ENCODE measurements at places on chromosomes 4 and X.

GRCh38 chr4:83454686-83455085 lies 937 bp downstream of the HELQ start:
- DNase-seq, result no peak

DNA sequence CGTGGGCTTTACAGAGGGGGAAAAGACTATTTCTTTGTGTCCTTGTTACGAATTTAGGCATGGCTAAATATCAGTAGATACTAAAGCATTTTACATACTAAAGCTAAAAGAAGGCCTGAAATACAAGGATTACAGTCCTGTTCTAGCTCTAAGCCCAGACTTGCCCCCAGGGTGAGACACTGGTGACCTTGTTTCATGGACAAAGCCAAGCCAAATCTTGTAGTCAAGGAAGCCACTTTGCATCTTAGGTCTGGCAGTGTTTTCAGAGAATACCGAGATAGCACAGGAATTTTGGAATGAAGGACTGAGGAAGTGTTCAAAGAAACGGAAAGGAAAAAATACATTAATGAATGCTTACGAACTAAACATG lies 733 bp upstream of the G3BP2 start:
- DNase-seq, result no peak

DNA sequence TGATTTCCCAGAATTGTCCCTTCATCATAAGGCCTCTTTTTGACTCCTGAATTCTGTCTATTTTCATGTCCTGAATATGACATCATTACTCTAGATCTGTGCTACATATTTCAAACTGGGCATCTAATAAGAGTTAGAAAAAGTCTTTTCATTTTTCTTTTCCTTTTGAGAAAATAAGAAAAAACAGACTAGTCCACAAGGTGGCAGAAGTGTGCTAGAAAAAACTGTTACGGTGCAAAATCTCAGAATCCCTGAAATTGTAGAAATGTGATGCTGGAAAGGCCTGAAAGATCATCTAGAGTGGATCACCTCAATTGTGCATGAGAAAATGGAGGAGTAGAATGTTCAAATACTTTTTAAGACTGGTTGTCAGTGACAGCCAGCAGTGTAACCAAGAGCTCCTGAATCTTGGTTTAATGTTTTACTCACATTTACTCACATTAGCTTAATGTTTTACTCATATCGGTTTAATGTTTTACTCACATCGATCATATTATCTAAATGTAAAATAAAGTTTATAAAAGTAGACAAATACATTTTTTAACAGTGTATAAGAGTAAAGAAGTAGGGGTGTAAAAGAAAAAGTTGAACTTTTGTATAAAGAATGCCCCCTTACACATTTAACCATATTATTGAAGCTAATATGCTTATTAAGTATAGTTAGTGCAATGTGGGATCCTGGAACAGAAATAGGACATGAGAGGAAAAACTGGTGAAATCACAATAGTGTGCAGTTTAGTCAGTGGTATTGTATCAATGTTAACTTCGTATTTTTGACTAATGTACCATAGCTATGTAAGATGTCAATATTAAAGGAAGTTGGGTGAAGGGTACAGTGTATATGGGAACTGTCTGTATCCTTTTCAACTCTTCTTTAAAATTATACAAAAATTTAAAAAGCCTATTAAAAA lies 15.2 kb downstream of the ASB11 start:
- no peak for DNase-seq

GRCh38 chr4:153018031-153018430 lies 81.9 kb downstream of the FHDC1 start:
- DNase-seq, result no peak

GRCh38 chr4:11799196-11799595 lies 370.5 kb upstream of the HS3ST1 start:
- no peak for DNase-seq

GRCh38 chr4:185371702-185372101 lies 24.0 kb downstream of the LRP2BP start:
- DNase-seq, result no peak

DNA sequence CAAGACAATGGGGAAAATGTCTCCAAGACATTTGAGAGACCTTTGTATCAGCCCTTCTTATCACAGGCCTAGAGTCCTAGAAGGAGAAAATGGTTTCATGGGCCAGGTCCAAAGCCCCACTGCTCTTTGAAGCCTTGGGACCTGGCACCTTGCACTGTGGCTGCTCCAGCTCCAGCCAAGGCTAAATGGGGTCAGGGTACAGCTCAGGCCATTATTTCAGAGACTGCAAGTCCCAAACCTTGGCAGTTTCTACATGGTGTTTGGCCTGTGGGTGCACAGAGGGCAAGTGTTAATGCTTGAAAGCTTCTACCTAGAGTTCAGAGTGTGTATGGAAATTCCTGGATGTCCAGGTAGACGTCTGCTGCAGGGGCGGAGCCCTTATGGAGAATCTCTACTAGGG lies 28.5 kb downstream of the SHROOM3 start:
- DNase-seq, result no peak

- peak; percentile 29 for DNase-seq
Observed at GRCh38 chrX:154019633-154020528, at the start of gene IRAK1. TSS of gene IRAK1 (minus strand) at chrX:154019902. CDS start at chrX:154019812, 90 bp downstream.

DNA sequence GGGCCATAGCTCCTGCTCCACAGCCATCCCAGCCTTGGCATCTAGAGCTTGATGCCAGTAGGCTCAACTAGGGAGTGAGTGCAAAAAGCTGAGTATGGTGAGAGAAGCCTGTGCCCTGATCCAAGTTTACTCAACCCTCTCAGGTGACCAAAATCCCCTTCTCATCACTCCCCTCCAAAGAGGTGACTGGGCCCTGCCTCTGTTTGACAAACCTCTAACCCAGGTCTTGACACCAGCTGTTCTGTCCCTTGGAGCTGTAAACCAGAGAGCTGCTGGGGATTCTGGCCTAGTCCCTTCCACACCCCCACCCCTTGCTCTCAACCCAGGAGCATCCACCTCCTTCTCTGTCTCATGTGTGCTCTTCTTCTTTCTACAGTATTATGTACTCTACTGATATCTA lies 73.5 kb downstream of the MSN start:
- DNase-seq, result no peak

- no peak for DNase-seq
Observed at GRCh38 chr4:48429709-48430474, 53.3 kb upstream of the SLC10A4 start.

GRCh38 chrX:134741746-134742145 lies 83.5 kb upstream of the PLAC1 start:
- DNase-seq, result no peak

DNA sequence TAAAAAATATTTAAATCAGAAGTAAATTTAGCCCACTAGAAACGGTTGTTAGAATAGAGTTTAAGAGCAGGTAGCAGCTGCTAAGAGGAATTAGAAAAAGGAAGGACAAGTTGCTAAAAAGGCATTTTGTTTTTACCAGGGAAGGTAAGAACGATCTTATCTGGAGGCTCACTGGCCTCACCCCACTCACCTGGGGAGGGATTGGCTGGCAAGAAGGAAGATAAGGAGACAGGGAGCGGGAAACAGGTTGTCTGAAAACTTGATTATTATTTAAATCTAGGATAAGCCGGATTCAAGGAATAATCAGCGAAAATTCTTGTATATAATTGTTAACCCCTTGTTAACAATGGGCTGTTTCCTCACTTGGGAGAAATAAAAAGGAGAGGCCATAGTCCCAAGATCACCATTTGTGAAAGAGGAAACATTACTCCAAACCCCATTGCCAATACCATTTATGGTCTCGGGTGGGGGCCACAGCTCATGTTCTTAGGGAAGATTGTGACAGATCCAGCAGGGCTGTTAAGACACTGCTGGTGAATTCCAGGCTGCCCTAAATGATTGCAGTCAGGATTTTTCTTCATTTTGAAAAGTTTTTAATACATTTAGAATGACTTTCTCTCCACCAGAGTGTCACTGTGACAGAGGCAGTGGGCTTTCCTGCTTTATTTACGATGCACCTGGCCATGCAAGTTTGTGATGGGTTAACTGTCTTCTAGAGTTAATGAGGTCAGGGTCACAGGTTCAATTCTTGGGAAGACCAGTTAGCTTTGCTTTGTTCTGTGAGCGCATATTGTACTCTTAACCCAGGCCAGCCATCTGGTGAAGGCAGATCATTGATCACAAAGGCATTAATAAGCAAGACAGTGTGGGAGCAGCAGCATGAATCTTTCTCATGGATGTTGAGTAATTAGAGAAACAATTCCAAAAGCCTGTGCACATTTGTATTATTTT lies 106.6 kb downstream of the CEP135 start:
- DNase-seq, result no peak

GRCh38 chr4:123127218-123127617 lies 204.8 kb upstream of the NUDT6 start:
- DNase-seq, result no peak

- DNase-seq, result no peak
Observed at GRCh38 chr4:139602776-139603360, 46.8 kb upstream of the SETD7 start.

GRCh38 chrX:7542587-7543380 lies 300.2 kb upstream of the VCX start:
- DNase-seq, result no peak

- no peak for DNase-seq
Observed at GRCh38 chrX:63434665-63435064, 83.5 kb upstream of the SPIN4 start.

DNA sequence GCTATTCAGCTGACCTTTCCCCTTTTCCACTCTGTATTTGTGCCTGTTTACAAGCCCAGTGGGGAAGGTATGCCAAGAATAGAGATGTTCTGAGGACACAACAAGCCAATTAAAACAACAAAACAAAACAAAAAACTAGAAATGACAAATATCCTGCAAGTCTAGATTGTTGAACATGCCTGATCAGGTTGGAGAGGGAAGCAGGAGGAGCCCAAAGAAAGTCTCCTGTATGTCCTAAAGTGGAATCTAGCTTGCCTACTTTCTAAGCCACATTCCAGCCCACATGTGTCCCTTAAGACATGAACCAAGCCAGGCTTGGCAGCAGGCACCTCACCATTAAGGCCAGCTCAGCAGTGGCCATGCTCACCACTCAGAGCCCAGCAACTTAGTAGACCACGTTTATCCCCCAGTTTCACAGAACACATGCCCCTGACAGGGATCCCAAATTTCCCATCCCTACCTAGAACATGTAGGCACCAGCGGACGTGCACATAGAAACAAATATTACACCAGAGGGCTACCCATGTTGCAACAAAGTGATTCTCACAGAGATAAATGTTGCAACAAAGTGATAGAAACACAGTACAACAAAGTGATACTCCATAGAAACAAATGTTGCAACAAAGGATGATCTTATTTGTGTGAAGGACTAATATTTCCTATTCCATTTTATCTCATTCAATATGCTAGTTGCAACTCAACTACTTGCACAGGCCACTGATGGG lies 48.3 kb downstream of the CD99L2 start:
- no peak for DNase-seq

GRCh38 chr4:16759931-16760582 lies 138.4 kb downstream of the LDB2 start:
- no peak for DNase-seq

DNA sequence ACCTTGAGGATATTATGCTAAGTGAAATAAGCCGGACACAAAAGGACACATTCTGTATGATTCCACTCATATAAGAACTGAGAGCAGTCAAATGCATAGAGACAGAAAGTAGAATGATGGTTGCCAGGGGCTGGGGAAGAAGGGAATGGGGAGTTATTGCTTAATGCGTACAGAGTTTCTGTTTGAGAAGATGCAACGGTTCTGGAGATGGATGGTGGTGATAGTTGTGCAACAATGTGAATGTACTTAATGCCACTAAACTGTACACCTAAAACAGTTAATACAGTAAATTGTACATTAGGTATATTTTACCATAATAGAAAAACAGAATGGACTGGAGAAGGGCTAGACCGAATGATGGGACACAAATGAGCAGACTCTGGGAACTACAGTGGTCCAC lies 15.8 kb downstream of the MAOB start:
- DNase-seq, result no peak

- DNase-seq, result no peak
Observed at GRCh38 chr4:100722133-100722532, 204.3 kb upstream of the EMCN start.

- no peak for DNase-seq
Observed at GRCh38 chr4:38803833-38804653, 548 bp downstream of the TLR1 start.

- peak; percentile 33 for DNase-seq
Observed at GRCh38 chr4:82780752-82781231, 17.8 kb downstream of the SCD5 start.

DNA sequence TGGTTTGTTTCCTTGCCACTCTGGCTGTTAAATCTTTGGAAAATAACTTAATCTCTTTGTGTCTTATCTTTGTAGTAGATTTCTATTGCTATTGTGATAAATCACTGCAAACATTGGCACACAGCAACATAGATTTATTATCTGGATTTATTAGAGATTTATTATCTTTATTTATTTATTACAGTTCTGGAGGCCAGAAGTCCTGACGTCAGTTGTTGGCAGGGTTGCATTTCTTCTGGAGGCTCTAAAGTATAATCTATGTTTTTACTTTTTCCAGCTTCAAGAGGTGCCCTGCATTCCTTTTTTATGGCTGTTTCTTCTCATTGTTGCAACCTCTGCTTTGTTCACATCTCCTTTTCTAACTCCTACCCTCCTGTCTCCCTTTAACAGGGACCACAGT lies 542.8 kb downstream of the GRXCR1 start:
- no peak for DNase-seq

DNA sequence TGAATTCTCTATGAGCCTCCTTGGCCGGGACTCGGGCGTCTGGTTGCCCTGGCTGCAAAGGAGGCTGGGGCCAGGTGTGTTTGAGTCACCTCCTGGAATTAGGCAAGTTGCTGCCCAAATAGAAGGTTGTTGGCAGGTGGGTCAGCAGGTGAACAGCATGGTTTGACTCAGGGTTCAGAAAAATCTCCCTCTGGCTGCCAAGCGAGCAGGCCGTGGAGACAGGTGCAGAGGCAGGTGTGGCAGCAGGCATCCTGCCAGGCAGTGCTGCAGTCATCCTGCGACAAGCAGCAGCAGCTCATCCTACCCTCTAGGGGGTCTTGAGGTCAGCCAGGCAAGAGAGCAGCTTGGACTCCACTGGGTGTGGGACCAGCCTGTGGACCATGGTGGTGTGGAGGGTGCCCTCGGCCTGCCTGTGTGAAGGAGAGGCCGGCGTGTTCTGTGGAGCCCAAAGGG lies 8.2 kb downstream of the MSANTD1 start:
- DNase-seq, result no peak

GRCh38 chr4:109816082-109816442 lies 500 bp downstream of the GAR1 start:
- no peak for DNase-seq

DNA sequence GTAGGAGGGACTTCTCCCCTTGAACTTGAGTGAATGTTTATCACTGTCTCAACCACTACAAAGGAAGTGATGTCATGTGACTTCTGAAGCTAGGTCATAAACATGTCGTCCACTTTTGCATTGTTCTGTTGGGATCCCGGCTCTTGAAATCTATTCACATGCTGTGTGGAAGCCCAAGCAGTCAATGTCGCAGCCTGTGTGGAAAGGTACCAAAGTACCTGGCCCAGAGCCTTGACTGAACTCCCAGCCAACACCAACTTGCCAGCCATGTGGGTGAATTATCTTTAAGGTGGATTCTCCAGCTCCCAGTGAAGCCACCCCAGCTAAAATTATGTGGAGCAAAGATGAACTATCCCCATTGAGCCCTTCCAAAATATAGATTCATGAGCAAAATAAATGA lies 85.0 kb upstream of the USP38 start:
- no peak for DNase-seq
